ENCODE measurements at places on chromosomes 5 and 9. TPM values are rescaled to one million over a fixed set of nuclear protein-coding genes. Genes with fewer than 3 reads are reported as not detected.
A peak's percentile ranks its signal among the peaks of the same experiment; 100 is the strongest.

DNA sequence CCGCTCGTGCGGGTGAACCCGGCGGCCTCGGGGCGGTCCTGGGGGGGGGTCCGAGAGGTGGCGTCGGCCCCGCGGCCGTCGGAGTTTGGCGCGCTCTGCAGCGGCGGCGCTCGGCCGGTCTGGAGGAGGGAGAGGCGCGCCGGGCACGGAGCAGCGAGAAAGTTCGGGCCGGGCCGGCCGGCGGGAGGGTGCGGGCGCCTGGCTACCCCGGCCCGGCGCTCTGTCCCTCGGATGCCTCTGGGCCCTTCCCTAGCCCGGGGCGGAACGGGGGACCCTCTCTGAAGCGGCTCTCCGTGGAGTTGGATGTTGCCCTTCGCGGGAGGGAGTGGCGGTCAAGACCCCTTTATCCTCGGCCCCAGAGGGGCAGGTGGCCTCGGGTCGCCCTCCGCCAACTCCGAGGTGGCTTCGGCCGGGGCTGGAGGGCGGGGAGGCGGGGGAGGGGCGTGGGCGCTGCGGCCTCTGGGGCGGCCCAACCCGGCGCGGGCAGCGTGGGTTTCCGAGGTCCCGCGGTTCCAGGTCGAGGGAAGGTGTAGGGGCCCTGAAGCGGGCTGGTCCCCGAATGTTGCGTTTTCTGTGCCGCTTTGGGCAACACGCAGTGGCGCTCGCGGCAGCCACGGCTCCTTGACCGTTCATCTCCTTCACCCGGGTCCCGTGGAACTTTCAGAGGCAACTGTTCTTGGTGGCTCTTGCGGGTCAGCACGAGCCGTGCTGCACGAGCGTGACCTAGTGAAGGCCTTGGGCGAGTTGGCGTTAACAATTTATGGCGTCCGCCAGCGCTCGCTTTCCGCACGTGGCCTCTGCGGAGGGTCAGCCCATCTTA, 290.5 kb downstream of the DOCK8 start:
- DNase-seq, result no peak

GRCh38 chr5:132746954-132747615, at the start of gene CCNI2:
TSS of gene CCNI2 (plus strand) at chr5:132747426. CDS start at chr5:132747496, 70 bp downstream.
- DNase-seq, result no peak

DNA sequence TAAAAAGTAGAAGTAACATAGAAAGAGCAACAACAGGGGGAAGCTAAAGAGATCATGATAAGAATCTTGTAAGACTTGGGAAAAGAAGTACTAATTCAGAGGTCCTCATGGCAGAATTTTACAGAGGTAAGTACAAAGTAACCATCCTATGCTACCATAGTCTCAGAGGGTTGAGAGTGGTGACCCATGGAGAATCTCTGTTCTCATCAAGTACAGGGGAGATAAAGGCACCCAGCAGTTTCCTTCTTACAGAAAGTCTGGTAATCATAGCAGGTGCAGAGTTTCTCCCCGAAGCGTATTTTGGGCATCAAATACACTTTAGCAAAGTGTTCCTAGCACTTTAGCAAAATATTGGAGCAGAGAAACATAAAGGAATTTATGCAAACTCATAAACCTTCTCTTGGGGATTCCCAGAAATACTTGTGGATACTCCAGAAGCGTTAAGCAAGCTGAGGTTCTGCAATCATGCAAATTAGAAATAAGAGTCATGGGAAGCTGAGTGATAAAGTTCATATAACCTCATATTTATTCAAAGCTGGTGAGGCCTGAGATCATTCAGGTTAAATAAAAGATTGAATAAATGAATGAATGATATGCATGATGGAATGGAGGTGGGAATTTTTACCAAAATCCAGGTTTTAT, 101.0 kb upstream of the SMC2 start:
- DNase-seq, result no peak

GFI1B gene
- 0.75 TPM for polyA plus RNA-seq

TMEM215 gene
- 0.39 TPM for polyA plus RNA-seq

DNA sequence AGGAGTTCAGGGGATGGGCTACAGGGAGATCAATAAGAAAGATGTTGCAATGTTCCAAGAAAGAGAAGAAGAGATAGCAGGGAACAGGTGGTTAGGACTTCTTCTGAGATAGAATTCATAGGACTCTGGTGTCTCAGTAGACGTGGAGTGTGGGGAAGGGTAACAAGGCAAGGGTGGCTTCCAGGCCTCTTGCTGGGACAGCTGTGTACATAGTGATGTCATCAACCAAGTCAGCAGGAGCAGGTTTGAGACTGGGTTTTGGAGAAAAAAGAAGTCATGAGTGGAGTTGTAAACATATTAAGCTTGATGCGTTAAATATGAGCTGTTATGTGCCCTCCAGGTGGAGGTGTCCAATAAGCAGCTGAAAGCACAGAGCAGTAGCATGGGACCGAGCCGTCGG, 211.8 kb upstream of the RASEF start:
- DNase-seq, result no peak

DNA sequence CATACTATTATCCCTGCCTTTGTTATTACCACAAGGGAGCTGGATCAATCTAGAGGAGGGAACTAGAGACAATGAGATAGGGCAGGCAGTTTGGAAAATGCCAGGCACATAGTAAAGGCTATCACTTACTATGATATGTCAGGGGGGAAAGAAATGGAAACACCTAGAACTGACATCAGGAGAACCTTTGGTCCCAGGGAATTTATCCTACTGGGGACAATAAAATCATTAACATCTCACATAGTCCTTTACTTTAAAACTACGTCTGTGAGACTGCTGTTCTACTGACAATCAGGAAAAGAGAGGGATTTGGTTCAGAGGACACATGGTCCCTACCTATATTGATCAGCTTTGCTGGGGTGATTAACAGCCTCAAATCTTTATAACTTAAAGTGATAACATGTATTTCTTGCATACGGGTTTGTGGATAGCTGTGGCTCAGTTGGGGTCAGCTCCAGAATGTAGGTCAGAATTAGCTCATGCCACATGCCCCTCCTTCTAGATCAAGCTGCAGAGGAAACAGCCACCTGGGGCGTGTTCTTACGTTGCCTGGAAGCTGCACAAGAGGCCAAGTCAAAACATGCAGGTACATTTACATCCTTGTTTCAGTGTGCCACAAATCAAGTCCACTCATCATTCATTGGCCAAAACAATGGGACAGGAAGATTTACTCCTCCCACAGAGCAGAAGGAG, 43.9 kb upstream of the ALDOB start:
- DNase-seq, result no peak

CTNND2 gene
- polyA plus RNA-seq, result 1.9 TPM

DNA sequence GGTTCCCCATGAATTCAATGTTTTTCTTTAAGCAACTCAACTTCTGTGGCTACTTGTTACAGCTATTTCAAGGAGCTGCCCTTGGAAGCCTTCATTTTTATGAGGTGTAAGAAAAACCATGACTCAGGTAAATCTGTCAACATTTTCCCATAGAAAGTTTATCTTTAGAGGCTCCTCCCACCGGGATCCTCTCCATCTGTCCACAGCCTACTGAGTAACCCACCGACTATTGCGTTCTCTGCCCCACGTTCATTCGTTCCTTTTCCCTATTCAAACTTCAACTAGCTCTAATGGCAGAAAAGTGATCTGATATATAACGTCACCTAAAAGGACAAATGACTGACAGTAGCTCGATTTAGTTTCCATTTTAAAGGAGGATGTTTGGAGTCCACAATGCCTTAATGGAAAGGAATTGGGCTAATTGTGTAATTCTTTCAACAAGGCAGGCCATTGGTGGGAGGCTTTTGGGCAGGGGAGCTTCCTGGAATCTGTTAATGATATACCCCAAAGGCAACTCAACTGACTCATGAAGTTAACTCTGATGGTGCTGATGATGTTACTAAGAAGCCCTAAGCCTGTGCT, 29.3 kb upstream of the NR3C1 start:
- no peak for DNase-seq

DNA sequence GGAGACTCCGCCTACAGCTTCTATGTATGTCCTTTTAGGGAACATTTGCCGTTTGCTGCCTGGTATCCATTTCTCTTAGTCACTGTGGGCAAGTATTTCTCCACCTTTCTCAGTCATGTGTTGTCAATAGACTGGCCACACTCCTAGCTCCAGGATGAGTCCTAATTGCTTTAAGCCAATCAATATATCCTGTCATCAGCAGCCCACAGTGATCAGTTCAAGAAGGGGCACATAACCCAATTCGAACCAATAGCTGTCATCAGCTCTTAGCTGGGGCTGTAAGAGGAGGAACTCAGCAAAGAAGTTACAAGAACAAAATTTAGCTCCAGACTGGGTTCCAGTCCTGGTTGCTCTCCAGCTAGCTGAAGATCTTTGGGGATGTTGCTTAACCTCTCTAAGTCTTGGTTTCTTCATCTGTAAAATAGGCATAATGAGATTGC, 70.7 kb upstream of the MAN2A1 start:
- no peak for DNase-seq

FOXD4L3 gene
- not detected for polyA plus RNA-seq

DNA sequence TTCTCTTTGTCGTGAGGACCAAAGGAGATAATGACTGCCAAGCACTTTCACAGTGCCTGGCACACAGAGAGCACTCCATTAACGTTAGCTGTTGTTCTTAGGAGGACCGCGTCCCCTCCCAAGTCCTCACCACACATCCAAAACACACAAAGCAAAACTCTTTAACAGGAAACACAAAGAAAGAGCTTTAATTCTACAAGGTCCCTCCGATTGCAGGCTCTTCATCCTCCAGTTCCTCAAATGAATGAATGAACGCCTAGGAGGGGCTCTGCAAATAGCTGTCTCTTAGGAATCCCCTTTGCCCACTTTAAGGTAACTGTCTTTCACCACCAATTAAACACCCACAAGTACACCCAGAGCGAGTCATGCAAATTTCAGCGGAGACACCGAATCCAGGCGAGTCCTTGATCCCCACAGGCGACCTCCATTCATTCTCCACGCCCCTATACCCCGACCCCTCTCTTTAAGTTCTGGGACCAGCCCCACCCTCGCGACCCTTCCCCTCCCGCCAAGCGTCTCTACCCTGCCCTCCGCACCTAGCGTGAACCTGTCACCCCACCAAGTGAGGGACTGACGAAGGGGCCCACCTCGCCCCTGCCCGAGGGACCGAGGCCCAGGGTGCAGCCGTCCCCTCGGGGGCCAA, 644 bp downstream of the TSC1 start:
- DNase-seq, result no peak

DNA sequence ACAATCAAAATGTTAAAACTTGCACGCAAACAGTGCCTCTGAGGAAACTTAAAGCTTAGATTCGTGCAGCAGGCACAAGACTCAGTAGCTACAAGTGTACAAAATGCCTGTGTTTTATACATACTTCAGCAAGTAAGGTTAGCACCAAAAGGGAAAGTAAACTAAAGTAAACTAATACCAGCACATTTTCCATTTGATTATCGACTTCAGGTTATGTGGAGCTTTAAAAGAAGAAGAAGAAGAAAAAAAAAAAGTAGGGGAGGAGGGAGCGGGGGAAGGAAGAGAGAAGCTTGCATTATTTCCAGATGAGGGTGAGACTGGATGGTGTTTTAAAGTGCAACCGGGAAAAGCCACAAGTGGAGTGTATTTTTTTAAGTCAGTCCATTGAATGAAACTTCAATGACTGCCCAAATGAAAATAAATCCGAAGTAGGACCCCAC, 596 bp upstream of the ADAMTS6 start:
- peak; percentile 20 for DNase-seq

GRCh38 chr5:41840251-41840650, 30.0 kb downstream of the OXCT1 start:
- DNase-seq, result no peak

NUTM2G gene
- polyA plus RNA-seq, result 0.31 TPM

PALM2AKAP2 gene
- 9.2 TPM for polyA plus RNA-seq

- DNase-seq, result no peak
These were observed 511 bp downstream of the SEMA5A start for GRCh38 chr5:9545136-9545991.

DNA sequence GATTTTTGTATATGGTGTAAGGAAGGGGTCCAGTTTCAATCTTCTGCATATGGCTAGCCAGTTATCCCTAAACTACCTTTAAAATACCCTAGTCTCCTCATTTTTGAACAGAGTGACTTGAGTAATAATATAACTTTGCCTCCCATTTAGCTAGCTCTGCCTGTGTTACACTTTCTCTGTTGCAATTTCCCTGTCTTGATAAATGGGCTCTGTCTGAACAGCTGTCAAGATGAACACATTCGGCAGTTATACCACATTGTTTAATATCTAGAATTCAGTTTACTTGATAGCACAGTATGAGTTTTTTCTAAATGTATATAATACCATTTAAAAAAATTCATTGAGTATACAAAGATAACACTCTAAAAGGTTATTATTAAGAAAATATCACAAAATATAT, 562.9 kb upstream of the FTMT start:
- no peak for DNase-seq

GRCh38 chr5:43676083-43676840, 73.3 kb downstream of the NNT start:
- no peak for DNase-seq

DNA sequence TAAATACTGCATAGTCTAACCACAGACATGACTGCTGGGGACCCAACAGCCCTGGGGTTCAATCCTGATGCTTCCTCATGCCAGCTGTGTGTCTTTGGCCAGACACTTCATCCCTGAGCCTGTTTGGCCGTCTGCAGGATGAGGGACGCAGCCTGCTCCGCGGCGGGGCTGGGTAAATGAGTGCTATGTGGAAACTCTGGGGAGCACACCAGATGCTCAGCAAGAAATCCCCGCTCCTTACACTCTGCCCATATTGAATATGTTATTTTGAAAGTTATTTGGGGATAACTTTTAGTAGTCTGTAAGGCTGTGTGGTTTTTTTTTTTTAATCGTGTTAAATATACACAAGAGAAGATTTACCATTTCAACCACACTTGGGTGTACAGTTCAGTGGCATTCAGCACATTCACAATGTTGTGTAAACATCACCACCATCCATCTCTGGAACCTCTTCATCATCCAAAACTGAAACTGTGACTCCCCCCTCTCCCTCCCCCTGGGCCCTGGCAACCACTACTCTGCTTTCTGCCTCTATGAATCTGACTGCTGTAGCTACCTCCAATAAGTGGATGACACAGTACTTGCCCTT, 42.7 kb downstream of the SH3PXD2B start:
- DNase-seq, result no peak

MAMDC2 gene
- polyA plus RNA-seq, result 7.6 TPM

MRPL41 gene
- 17.2 TPM for polyA plus RNA-seq

DNA sequence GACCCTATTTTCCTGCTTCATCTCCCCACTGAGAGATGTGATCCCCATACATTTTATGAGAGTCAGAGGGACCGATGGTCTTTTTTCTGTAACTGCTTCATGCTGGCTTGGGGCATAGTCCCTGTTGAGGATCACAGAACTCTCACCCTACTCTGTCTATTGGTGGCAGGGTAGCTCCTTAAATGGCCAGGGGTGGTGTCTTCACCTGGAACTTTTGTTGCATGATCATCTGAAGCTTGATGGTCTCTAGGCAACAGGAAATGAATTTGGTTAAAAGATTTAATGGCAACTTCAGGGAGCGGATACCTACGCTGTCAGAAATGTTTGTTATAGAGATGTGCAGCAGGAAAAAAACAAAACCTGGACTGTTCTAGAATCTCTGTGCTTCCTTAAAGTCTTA, 87.0 kb upstream of the GLIS3 start:
- no peak for DNase-seq

C5 gene
- polyA plus RNA-seq, result 16.6 TPM

PCDHB9 gene
- 3.3 TPM for polyA plus RNA-seq

SELENOP gene
- 611 TPM for polyA plus RNA-seq

Data from right renal pelvis (tissue), 4 donors.